ENCODE measurements at places on chromosomes 4 and X.
A peak's percentile ranks its signal among the peaks of the same experiment; 100 is the strongest.

DNA sequence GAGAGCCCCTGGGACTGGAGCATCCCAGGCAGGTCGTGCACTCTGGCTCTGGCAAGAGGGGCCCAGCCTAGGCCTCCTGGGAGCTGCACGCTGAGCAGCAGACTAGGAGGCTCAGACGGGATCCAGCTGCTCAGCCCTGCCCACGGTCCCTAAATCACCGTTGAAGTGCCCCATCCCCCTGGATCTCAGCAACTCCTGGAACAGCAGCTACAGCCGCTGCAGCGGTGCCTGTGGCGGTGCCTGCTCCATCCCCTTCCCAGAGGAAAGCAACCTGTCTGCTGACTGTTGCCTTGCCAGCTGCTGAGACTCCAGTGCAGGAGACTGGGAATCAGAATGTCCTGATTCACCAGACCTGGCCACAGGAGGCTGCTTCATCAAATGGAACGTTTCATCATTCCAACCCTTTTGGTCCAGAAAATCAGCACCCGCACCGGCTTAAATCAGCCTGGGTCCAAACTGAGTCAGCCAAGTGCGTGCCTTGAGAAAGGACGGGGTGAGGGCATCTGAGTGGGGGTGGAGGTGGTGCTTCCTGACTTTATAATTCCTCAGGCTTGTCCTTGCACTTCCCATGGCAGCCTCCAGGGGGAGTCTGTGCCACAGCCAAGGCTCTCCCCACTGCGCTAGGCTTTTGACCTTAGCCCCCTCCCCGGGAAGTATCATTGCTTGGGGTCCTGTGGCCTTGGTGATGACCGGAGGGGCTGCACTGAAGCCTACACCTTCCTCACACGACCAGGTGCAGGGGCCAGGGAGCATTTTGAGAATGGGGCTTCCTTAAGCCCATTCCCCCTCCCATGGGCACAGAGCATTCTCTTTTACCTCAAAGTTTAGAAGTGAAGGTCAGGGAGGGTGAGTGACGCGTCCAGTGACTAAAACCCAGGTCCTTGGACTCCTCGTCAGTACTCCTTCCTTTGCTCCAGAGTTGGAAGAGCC, 6.5 kb downstream of the ZNF185 start:
- DNase-seq, result peak; percentile 65

GRCh38 chr4:634599-634985, 9.2 kb downstream of the PDE6B start:
- DNase-seq, result no peak

GRCh38 chr4:121070274-121070673, 2.1 kb downstream of the NDNF start:
- no peak for DNase-seq

DNA sequence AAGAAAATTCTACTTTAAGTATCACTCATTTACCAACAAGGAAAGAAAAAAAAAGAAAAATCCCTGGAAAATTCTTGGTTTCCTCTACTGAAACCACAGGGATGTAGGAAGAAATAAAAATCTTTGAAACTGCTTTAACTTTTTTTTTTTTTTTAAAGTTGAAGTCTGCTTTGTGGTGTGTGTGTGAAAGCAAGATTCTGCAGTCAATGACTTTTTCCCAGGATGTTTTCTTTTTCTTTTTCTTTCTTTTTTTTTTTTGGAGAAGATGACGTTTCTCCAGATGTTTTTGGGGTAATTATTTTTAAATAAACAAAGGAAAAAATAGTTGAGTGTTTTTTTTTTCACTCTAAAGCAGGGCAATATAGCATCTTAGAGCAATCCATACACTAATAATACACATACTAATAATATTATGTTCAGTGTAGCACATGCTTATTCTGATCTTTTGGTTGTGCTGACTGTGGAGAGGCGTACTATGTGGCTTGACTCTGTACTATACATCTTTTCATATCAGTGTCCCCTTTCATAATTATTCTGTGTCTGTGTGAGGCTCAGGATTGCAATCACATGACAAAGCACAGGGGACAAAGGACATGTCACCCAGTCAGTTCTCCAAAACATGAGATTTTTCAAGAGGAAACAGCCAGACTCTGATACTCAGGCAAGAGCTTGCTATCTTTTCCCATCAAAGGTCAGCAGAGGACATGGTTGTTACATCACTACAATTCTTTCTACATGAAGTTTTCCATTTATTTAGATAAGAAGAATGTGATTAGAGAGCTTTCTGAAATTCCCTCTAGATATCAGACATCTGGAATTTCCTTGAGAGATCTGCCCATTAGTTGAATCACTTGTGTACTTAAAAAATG, 111.0 kb downstream of the PDE5A start:
- DNase-seq, result peak; percentile 58

GRCh38 chr4:83109480-83110222, 4.9 kb downstream of the PLAC8 start:
- DNase-seq, result peak; percentile 35

GRCh38 chr4:189656641-189657040, 284.0 kb upstream of the FRG1 start:
- DNase-seq, result no peak

DNA sequence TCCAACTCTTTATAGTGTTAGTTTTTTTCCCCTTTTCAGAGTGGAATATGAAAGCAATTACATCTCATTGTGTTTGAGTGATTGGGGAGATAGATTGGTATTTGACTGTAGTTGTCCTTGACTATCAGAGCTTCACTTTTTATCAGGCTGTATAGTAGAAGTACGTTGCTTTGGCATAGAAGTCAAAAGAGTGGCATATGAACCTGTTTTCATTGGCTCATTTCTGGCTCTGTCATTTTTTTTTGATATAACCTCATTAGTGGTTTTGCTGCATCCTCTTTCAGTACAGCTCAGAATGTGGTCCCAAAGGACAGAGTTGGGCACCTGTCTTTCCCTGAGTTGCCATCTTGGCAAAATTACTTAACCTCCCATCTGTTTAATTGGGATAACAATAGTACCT, 1.4 kb downstream of the TMA16 start:
- DNase-seq, result no peak

- peak; percentile 61 for DNase-seq
Observed at GRCh38 chr4:7937006-7937405, 2.7 kb downstream of the AFAP1 start.

DNA sequence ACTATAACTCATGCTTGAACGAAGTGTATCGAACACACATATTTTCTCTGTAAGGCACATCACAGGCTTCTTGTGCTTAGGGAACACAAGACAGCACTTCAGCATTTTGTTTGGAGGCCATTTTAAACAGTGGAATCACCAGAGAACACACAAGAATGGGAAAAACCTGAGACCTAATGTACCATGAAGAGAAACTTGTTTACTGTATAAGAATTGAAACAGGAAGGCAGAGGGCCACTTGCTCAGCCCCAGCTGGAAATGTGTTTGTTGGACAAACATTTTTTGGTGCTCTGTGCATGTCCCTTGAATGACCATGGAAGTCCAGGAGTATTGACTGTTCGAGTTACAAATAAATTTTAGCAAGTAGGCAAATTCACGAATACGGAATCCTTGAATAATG, 47.5 kb downstream of the RAPGEF2 start:
- no peak for DNase-seq

- no peak for DNase-seq
Observed at GRCh38 chr4:4855301-4856070, 4.0 kb upstream of the MSX1 start.

GRCh38 chr4:116925900-116926457, 159.4 kb downstream of the TRAM1L1 start:
- DNase-seq, result no peak

- DNase-seq, result no peak
Observed at GRCh38 chrX:135984791-135985156, 461 bp upstream of the SLC9A6 start.

DNA sequence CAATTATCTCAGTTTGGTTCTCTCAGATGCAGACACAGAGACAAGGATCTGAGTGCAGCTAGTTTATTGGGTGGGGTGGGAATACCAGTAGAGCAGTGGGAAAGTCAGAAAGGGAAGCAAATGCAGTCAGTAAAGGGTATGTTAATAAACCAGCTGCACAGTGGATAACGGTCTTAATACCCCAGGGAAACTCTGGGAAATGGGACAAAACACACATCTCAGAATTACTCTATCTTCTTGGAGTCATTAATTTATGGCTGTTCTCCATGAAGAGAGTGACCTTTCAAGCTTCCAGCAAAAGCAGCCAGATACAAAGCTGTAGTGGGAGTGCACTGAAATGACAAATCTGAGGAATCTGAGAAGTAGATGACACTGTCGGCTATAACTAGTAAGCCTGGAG, 73.3 kb upstream of the NALF2 start:
- DNase-seq, result no peak

- DNase-seq, result peak; percentile 73
Observed at GRCh38 chr4:118280501-118281218, 72.1 kb downstream of the PRSS12 start.

GRCh38 chrX:74534569-74535038, 79.8 kb downstream of the RLIM start:
- DNase-seq, result peak; percentile 56

DNA sequence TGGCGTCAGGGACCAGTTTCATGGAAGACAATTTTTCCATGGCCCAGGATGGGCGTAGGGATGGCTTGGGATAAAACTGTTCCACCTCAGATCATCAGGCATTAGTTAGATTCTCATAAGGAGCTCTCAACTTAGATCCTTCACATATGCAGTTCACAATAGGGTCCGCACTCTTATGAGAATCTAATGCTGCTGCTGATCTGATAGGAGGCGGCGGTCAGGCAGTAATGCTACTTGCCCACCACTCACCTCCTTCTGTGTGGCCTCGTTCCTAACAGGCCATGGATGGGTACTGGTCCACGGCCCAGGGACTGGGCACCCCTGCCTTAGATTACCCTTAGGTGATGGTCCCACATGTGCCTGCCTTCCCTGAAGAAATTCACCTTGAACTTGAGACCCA, 28.8 kb upstream of the ENPP6 start:
- DNase-seq, result no peak

GRCh38 chrX:3370656-3371055, 24.2 kb upstream of the MXRA5 start:
- DNase-seq, result no peak

GRCh38 chr4:3945511-3946290, 179.5 kb downstream of the ADRA2C start:
- DNase-seq, result no peak

DNA sequence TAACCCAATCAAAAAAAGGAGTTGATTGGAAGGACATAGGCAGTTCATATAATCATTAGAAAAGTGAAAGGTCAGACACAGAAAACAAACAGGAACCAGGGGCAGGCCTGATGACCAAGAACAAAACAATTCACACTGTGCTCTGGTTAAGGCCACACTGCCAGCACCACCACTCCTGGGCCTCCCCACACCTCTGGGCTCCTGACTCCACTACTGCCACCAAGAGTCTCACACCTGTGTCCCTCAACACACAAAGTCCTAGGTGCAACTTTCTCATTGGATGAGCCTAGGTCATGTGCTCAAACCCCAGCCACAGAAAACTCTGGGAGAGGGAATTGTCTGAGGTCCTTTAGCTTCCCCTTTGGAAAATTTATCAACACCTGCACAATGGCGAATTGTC, 11.1 kb upstream of the FAM9C start:
- no peak for DNase-seq

All from AG10803 (cell line).